Cerebellum (tissue), 4 donors: ENCODE measurements at places on chromosomes 2 and 18. TPM values are rescaled to one million over a fixed set of nuclear protein-coding genes. Genes with fewer than 3 reads are reported as not detected.

Gene SRBD1
- 30.0 TPM for total RNA-seq

Gene UCN
- total RNA-seq: 1.2 TPM

Gene NOP58
- 66.8 TPM for total RNA-seq

Gene UGT1A10
- total RNA-seq: not detected

Gene LRP2
- total RNA-seq: 22.0 TPM

Gene GALR1
- 1.4 TPM for total RNA-seq

Gene KLHL29
- 34.0 TPM for total RNA-seq

Gene ALLC
- total RNA-seq: not detected

Gene CAVIN2
- 10.5 TPM for total RNA-seq

Gene YIPF4
- 24.1 TPM for total RNA-seq

Gene SKOR2
- total RNA-seq: 19.9 TPM

Gene MAP3K20
- 11.2 TPM for total RNA-seq

Gene BARD1
- total RNA-seq: 37.7 TPM

Gene MEMO1
- 60.9 TPM for total RNA-seq

Gene GPAT2
- total RNA-seq: 1.2 TPM

Gene CDH20
- 29.0 TPM for total RNA-seq
